ENCODE measurements at places on chromosomes 13 and 19.

DNA sequence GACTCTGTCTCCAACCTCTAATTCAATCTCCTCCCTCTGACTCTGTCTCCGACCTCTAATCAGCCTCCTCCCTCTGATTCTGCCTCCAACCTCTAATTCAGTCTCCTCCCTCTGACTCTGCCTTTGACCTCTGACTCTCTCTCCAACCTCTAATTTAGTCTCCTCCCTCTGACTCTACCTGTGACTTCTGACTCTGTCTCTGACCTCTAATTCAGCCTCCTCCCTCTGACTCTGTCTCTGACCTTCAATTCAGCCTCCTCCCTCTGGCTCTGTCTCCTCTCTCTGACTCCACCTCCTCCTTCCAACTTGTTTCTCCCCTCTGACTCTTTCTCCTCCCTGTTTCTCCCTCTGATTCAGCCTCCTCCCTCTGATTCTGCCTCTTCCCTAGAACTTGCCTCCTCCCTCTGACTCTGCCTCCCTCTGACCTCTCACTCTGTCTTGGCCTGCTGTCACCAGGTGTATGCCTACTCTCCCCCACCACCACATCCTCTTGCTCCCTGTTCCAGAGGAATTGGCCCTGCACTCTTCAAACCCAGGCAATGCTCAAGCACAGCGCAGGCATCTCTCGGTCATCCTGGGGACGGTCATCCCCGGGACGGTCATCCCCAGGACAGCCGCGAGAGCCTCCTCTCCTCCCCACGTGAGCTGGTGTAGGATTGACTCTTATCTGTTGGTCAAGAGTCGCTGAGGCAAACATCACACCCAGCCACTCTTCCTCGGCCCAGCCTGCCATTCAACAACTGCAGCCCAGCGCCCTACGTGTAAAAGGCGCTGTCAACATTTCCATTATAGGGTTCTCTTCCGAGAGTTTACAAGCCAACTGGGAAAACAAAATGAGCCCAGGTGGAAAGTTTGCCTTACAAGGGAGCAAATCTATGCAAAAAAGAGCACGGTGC, 60.2 kb downstream of the ZIC5 start:
- DNase-seq, result no peak

- DNase-seq, result no peak
These were observed 181.5 kb downstream of the FOXO1 start for GRCh38 chr13:40484974-40485373.

DNA sequence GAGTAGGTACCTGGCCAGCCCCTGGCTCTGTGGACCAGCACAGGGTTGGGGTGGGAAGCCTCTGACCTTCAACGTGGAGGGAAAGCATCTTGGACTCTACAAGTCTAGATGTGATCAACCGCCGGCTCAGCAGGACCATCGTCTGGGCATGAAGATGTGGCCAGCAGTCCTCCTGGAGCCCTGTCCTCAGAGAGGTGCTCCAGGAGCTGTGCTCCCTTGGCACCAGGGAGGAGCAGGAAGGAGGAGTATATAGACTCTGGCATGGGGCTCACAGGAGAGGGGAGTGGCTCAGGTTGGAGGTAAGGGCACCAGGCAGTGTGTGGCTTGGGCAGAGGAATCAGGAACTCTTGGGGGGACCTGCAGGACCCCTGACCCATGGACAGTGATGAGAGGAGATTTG, 18.3 kb upstream of the ISYNA1 start:
- no peak for DNase-seq

DNA sequence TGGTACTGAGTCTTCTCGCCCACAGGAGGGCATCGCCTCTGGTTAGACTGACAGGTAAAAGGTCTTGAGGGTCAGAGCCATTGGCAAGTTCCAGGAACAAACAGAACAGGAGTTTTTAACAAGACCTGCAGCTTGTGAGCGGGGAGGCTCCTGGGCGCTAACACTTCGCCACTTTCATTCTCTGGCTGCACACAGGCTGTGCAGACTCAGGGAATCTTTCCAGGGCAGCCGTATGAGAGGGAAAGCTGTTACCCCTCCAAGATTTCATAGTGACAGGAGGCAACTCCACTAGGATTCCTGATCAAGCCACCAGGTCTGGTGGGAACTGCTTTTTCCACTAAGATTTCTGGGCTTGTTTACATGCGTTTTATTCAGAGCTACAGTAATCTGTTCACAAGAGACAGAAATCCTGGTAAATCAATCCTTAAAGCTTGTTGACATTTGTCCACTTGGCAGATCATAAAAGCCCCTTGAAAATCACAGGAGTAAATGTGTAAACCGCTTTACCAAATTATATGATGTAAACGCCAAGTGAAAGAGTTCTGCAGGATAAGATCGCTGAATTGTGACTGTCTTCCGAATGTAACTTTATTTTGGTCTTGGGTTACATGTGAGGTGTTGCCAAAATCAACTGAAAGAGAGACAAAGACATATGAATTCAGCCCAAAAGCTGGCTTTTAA, 190.6 kb downstream of the MZT1 start:
- no peak for DNase-seq

- DNase-seq, result no peak
These were observed 230.7 kb downstream of the NDFIP2 start for GRCh38 chr13:79711631-79712030.

DNA sequence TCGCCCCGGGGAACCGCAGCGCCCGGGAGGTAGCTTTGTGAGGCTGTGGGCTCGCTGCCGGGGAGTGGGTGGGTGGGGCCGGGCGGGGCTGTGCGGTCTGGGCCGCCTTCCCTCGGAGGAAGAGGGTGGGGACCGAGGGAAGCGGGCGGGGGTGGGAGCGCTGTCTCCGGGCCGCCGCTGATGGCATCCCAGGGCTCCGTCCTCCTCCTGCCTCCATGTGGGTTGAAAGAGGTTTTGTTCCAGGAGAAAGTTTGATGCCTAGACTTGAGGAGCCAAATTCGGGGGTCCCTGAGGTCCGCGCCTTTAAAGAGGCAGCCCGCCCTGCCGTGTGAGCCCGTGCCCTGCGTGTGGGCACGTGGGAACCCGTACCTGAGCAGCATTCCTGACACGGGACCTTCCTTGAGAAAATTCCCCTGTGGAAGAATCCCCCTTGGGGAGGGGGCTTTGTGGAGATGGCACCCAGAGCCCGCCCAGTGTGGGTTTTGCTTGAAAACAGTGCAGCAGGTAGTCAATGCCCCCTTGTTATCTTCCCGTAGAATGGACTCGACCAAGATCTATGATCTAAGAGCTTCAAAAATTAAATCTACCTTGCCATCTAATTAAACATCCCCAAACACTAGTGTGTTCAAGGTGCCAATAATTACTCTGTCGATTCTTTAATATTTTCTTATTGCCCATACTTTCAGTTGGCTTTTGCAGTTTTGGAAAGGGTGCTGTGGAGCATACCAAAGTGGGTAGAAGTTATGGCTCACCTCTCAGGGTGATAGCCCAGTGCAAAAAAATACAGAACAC, 107.8 kb downstream of the RXFP2 start:
- no peak for DNase-seq

All from H1 (cell line).